ENCODE measurements at places on chromosomes 3 and 15.

GRCh38 chr15:83248151-83249029 lies 36.1 kb downstream of the BNC1 start:
- peak; percentile 79 for DNase-seq

DNA sequence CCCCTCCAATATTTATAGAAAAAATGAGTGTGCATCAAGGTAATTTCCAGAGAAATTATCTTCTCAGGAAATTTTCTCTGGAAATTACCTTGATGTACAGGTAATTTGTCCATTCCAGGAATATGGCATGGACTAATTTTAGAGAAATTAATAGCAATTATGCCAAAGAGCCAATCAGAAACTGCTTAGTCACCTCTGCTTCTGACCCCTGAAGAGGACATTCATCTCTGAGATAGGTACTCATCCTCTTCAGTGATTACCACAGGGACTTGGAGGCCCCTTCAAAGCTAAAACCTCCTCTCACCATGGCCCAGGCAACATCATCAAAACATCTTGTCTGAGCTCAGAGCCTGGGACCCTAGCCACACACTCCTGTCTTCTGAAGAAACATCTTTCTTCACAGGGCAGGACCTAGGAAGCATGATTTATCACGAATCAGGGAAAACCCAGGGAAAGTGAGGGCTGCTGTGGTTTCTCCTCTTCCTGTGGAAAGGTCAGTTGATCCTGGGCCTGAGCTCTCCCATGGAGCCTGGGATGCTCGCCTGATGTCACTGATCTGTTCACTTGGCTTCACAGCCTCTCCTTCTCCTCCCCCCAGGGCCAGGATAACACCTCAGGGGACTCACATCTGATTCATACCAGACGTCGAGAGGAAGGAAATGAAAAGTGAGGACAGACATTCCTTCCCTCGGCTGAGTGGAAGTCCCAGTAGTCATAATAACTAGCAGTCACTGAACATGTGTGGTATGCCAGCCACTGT lies 210.5 kb downstream of the DTWD1 start:
- no peak for DNase-seq

DNA sequence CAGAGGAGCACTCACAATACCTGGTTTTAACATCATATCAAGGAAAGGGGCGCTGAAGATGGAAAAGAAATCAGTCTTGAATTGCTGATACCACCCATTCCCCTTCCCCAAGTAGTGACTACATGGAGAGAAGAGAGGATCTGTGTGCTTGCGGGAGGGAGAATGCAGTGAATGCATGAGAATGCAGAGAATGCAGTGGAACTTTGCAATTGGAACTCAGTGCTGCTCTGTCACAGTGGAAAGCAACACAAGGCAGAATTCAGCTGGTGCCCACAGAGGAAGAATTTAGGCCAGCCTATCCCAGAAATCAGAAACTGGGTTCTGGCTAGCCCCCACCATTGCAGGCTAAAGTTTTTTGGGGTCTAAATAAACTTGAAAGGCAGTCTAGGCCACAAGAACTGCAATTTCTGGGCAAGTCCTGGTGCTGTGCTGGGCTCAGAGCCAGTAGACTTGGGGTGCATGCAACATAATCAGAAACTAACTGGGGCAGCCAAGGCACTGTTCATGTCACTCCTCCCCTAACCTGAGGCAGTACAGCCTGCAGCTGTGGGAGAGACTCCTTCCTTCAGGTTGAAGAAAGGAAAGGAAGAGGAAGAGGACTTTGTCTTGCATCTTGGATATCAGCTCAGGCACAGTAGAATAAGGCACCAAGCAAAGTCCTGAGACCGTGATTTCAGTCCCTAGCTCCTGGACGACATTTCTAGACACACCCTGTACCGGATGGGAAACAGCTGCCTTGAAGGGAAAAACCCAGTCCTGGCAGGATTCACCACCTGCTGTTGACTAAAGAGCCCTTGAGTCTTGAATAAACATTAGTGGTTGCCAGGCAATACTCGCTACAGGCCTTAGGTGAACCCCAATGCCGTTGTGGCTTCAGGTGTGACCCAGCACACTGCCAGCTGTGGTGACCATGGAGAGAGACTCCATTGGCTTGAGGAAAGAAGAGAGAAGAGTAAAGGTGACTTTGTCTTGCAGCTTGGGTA lies 329.3 kb downstream of the TBL1XR1 start:
- no peak for DNase-seq

DNA sequence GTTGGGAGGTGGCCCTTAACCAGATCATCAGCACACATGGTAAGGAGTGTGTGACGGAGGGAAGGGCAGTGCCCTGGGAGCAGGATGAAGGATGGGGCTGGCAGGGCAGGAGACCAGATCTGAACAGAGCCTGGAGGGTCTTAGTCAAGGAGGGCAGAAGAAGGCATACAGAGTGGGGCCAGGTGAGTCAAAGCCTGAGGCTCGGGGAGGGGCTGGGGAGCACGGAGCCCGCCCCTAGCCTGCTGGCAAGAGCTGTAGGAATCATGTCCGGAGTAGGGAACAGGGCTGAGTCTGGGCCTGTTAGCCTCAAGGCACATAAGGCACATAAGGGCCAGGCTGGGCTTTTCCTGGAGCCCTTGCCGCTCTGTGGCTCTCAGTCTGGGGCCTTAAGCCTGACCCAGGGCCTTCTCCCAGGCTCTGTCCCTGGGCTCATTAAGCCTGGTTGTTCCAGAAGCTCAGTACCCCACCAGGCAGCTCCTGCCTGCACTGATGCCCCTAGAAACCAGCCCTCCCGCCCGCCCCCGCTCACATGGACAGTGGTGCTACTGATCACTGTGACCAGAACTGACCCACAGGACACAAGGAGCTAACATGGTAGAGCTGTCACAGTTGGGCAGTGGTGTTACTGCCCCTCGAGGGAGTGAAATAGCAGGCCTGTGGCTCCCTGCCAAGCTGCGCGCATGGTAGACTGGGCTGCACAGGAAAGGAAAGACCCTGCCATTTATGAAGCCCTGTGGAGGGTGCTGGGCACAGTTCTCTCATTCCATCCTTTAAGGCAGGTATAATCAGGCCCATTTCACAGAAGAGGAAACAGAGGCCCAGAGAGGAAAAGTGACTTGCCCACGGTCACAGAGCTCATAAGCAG lies 14.6 kb downstream of the ISG20 start:
- no peak for DNase-seq

- DNase-seq: no peak
Measured at GRCh38 chr3:137763594-137763938, 549 bp upstream of the SOX14 start.

- DNase-seq: no peak
Measured at GRCh38 chr15:33377204-33377603, 66.4 kb downstream of the RYR3 start.

DNA sequence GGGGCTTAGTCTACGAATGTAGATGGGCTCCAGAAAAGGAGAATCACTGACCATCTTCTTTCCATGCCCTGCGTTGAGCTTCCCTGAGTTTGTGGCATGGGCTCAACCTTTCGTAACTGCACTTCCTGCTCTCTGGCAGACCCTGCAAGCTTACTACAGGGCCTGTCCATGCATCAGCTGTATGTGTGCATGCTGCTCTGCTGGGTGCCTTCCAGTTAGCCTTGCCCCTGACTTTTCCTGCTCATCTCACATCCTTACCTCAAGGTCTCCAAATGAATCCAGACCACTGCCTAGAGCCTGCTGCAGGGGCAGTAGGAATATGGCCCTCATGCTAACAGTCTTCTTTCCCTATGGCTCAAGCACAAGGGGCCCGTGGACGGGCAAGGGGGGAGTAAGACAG lies 2.0 kb upstream of the TF start:
- DNase-seq: no peak

DNA sequence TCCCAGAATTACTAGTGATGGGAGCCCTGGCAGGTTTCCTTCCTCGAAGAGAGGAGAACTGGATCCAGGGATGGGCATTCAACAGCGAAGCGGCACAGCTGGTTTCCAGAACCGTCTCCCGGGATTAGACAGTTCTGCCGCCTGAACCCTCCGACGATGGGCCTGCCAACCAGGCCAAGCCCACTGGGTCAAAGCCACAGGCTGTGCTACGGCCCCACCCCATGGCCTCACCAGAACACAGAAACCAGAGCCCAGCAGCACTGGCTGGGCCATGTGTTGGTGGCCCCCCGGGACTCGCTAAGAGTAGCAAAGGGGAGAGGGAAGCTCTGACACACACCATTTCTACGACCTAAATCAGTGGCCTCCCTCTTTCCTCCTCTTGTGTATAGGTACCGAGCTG lies 2.2 kb downstream of the C15orf62 start:
- DNase-seq: no peak

GRCh38 chr15:80585544-80586018 lies 109.5 kb upstream of the ABHD17C start:
- DNase-seq: no peak

DNA sequence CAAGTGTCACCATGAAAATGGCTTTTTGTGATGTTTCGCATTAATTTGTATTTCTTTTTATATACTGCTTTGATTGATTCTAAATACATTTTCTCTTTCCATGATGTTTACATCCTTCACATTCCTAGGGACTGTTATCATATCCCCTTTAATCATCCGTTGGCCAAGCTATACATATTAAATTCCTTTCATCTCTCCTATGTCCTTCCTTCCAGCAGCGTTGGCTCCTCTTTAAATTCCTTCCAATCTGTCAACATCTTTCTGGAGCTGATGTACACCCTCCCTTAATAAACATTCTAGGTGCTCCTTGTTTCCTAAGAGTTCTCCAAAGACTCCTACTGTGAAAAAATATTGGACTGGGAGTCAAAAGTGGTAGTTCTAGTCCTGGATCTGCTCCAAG lies 87.8 kb downstream of the IGF2BP2 start:
- DNase-seq: no peak

GRCh38 chr15:80234883-80235282 lies 17.1 kb downstream of the CTXND1 start:
- DNase-seq: no peak
